SK-N-SH treated with all-trans-retinoic acid at 6 μM for 48 hours (cell line): ENCODE measurements at places on chromosomes 4 and X.

- no peak for ATAC-seq
Measured at GRCh38 chr4:52755426-52755825, 4.2 kb upstream of the ERVMER34-1 start.

GRCh38 chr4:683247-683897 is 5.6 kb downstream of the SLC49A3 start:
- peak; percentile 16 for ATAC-seq

- no peak for ATAC-seq
Measured at GRCh38 chr4:142350871-142351270, 495.2 kb downstream of the INPP4B start.

GRCh38 chr4:31474221-31474620 is 754.1 kb downstream of the PCDH7 start:
- no peak for ATAC-seq

DNA sequence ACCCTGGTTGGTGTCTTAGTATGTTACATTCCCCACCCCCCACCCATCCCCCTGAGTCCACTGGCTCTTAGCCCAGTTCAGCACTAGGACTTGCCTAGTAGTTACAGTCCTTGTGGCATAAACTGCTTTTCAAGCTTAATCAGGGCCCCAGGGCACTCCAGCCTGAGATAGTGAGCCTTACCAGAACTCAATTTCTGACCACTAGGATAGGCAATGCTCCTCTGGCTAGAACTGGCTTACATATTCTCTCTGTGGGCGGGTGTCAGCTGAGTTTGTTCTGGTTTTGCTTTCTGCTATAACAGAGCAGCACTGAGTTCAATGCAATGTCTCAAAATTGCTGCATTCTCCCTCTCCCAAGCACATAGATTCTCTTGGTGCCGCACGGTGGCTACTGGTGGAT is 391.4 kb upstream of the DIPK2B start:
- ATAC-seq = no peak

DNA sequence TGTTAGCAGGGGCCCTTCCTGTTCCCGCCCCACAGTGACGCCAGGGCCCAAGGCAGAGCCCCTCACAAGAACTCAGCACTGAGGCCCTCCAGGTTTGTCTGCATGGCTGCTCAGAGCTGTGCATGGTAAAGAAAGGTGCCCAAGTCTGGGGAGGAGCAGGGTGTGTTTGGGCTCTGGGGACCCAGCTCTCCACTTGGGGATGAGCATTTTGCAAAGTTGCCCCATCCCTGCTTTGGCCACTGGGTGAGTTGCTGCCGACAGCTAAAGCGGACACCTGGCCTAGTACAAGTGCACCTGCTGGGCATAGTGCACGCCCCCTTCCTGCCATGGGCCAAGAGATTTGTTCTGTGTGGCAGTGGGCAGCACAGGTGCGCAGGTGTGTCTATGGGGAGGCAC is 2.0 kb upstream of the MXD4 start:
- no peak for ATAC-seq

GRCh38 chr4:19580095-19580494 is 671.6 kb upstream of the SLIT2 start:
- no peak for ATAC-seq

DNA sequence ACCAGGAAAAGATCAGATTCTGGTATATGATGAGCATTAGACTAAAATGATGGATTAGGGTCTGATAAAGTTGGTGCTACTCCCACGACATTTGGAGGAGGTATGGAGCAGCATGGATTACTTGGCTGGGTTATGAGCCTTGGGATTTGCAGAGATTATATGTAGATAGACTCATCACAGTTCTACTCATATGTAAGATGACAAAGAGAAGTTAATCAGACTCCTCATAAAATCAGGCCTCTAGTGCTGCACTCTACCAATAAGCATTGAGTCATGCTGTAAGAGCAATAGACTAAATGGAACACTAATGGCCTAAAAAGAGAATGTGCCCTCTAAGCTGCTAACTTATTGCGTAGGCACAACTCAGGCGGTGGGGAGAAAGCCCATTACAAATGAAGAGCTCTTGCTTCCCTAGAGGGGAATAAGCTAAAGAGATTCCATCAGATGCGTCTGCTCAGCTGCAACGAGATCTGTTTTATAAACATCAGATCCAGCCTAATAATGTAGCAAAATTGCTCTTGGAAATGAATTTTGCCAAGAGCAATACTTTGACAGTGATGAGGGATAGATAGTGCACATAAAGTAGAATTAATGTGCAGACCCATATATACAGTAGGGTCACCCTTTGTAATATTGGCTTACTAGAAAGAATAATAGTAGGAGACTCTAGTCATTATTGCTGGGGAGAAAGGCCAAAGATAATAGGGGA is 17.5 kb downstream of the LIAS start:
- ATAC-seq = no peak

- no peak for ATAC-seq
Measured at GRCh38 chrX:10397349-10397748, 223.0 kb downstream of the MID1 start.

DNA sequence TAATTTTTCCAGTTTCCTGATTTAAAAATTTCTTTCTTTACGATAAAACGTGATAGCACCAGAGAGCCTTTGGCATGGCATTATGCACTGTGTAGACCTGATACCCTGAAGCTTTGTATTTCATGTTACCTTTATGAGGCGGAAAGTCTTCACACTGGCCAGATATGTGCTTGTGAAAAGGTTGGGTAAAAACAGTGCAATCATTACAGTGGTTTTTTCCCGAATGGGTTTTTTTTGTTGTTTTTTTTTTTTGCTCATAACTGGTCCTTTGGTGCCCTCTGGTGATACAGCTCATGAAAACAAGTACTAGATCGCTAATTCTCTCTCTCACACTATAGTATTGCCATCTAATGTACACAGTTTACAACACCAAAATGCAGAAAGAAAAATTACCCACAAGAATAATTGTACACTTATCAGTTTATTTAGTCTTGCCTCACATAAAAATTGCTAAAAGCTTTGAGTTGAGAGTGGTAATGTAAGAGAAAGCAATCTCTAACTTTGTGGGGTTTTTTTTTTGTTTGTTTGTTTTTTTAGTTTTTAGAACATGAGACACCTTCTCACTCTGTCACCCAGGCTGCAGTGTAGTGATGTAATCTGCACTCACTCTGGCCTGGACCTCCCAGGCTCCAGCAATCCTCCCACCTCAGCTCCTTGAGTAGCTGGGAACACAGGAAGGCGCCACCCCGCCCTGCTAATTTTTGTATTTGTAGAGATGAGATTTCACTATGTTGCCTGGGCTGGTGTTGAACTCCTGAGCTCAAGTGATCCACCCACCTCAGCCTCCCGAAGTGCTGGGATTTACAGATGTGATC is 21.3 kb downstream of the SPCS3 start:
- ATAC-seq = peak; percentile 59

DNA sequence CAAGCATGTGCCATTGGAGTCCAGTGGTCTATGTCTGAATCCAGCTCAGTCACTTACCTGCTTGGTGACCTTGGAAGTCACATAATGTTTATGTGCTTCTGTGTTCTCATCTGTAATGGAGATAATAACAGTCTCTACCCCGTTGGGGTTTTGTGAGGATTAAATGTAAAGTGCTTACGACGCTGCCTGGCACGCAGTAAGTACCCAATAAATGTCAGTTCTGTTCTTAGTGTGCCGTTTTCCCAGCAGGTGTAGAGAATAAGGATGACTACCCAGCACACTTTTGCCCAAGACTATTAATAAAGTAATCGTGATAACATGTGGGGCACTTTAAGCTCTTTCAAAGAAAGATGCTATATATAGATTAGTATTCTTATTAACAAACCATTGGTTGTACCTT is 56.7 kb downstream of the MTM1 start:
- ATAC-seq = no peak

DNA sequence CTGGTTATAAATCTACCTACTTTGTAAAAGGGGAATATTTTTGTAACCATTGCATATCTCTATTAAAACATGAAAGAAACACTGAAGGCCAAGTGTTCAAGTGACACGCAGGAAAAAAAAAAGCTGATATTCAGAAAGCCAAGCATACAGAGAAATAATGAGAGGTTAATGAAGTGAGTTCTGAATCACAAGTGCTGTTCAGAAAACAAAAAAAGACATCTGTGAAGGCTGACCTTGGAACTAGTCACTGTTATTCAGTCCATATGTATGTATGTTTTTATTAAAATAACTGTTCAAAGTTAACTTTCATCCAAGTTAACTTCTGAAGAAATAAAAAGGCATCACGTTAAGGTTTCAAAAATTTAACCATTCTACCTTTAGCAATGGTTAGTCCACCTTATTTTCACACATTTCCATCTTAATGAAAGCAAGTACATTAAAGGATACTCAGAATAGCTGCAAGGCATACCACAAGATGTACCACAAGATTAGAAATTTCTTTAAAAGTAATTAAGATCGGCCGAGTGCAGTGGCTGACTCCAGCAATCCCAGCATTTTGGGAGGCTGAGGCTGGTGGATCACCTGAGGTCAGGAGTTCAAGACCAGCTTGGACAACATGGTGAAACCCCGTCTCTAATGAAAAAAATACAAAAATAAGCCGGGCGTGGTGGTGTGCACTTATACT is 31.4 kb downstream of the SH3RF1 start:
- ATAC-seq = no peak

- no peak for ATAC-seq
Measured at GRCh38 chrX:66004928-66005829, 34.7 kb downstream of the VSIG4 start.

DNA sequence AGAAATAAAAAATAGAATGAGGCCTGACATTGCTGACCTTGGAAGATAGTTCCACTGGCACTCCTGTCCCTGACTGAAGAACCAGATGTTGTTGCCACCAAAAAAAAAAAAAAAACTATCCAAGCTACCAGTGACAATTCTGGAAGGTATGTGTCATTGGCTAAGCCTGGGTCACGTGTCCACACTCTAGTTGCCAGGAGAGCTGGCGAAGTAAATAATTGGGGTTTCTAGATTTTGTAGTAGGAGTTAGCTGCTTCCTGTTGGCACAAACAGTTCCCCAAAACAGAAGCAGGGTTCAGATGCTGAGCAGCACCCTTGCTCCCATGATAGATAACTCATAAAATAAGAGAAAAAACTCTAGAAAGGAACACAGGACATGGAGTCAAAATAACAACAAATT is 20.5 kb downstream of the MND1 start:
- ATAC-seq = no peak

DNA sequence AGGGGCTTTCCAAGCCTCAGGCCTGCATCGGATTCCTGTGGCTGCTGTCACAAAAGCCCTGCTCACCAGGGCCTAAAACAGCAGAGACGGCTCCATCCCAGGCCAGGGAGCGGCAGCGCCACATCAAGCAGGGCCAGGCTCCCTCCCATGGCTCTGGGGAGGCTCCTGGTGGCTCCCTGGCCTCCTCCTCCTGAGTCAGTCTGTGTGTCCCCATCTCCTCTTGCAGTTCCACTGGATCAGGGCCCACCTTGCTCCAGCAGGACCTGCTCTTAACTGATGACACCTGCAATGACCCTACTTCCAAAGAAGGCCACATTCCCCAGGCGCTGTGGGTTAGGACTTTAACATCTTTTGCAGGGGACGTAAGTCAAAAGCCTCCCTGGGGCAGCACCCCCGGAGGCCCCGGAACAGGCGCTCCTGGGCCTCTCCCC is 51.9 kb downstream of the CPZ start:
- ATAC-seq = no peak

DNA sequence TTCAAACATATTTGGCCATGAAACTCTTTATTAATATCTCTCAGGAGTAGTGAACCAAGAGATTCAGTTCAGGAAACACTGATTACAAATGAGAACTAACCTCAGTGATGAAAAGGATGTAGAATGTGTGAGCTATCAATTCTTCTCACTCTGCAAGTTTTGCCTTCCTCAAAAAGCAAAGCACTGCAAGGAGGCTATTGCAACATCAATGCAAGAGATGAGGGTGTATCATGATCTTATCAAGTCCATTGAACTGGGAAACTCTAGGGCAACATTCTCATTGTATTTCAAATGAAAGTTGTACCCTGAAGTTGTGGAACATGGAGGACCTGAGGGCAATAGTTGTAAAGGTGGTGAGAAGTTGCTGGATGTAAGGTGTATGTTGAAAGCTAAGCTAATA is 56.4 kb upstream of the VEGFC start:
- ATAC-seq = no peak

DNA sequence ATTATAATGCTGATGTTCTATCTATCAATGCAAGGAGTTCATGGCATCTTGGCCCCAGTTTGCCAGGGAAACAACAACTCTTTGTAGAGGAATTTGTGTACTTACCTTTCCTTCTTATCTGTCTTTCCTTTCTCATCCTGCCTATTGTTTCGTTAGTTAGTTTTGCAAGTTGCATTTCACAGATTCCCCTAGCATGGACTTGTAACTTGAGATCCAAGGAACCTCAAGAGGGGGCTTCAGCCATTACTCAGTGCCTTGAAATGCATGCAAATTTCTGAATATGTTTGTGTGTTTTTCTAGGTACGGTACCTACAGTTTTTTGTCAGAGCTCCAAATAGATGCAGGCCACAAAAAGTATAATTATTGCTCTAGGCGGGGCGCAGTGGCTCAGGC is 203.6 kb downstream of the LDB2 start:
- ATAC-seq = no peak

GRCh38 chrX:2708021-2708420 is 16.9 kb downstream of the CD99 start:
- ATAC-seq = no peak

GRCh38 chr4:153759407-153760316 is at the start of gene RNF175:
Gene RNF175 (minus strand): TSS chr4:153760024. CDS start chr4:153759862, 162 bp downstream.
- ATAC-seq = peak; percentile 78

GRCh38 chr4:38582445-38582844 is 81.6 kb upstream of the KLF3 start:
- no peak for ATAC-seq

- no peak for ATAC-seq
Measured at GRCh38 chr4:23390246-23390645, 499.6 kb downstream of the PPARGC1A start.

DNA sequence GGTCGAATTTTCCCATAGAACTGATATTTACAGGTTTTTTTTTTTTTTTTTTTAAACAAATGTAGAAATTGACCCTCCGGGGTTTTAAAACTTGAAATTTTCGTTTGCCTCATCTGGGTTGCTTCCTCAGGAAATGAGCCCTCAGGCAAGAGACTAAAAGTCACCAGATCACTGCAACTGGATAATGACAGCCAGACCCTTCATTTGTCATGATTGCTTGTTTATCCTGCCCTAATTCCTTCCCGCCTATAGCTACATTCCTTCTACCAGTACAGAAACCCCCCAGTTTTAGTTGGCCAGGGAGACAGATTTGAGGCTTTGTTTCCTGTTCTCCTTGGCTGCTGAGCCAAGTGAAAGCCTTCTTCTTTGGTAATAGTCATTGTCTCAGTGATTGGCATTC is 44.0 kb upstream of the IGFBP7 start:
- no peak for ATAC-seq

DNA sequence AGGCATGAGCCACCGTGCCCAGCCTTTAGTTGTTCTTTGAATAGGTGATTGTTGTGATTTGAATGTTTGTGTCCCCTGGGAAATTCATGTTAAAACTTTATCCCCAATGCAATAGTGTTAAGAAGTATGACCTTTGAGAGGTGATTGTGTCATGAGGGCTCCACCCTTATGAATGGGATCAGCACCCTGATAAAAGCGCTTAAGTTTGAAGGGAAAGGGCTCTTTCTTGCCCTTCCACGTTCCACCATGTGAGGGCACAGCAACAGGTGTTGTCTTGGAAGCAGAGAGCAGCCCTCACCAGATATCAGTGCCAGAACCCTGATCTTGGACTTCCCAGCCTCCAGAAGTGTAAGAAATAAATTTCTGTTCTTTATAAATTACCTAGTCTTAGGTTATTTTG is 33.7 kb upstream of the RP2 start:
- ATAC-seq = peak; percentile 36; the same call in 1 of the 3 replicates

GRCh38 chrX:48989483-48989882 is 12.6 kb downstream of the GRIPAP1 start:
- ATAC-seq = no peak

GRCh38 chr4:166065324-166065723 is 192.3 kb downstream of the TLL1 start:
- no peak for ATAC-seq

GRCh38 chr4:25297528-25298242 is 14.9 kb upstream of the ZCCHC4 start:
- no peak for ATAC-seq
